EH (cell line): ENCODE measurements at places on chromosomes 3 and 15.

GRCh38 chr15:67917636-67918035, 77.8 kb upstream of the RNU6-1 start:
- no peak for DNase-seq

DNA sequence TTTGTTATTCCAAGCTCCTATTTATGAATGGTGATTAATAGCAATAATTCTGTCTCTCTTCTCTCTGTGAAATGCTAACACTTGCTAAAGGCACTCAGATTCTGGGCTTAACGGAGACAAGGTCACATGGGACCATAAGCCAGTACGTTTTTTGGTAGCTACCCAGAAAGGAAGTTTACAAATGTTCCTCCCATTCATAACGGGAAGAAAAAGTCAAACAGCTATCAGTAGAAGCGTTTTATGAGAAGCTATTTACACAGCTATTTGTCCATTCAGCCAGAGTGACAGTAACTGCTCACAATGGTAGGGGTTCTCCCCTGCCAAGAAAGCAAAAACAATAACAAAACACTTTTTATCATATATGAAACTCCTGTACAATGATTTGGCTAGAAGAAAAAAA, 51.5 kb downstream of the ZMAT3 start:
- DNase-seq: no peak

GRCh38 chr3:179147514-179147872, 664 bp upstream of the PIK3CA start:
- no peak for DNase-seq

DNA sequence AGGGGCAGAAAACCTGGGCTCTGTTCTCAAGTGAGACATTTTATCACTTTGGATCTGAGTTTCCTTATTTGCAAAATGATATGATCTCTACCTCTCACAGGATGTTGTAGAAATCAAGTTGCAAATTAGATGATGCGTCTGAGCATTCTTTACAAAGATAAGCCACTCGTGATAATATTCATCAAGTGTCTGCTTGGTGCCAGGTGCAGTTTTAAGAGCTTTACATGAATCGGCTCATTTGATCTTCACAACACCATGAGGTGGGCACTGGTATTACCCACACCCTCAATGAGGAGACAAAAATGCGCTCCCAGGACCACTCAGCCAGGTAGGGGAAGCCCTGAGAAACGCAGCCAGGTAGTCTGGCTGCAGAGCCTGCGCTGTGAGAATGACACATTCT, 59.1 kb upstream of the CA12 start:
- no peak for DNase-seq

DNA sequence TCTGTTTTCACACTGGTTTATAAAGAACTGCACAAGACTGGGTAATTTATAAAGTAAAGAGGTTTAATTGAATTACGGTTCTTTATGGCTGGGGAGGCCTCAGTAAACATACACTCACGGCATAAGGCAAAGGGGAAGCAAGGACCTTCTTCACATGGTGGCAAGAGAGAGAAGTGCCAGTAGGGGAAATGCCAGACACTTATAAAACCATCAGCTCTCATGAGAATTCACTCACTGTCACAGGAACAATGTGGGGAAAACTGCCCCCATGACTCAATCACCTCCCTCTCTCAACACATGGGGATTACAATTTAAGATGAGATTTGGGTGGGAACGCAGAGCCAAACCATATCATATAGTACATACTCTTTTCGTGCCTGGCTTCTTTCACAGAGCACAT, 42.4 kb downstream of the MAP2K1 start:
- DNase-seq: no peak

DNA sequence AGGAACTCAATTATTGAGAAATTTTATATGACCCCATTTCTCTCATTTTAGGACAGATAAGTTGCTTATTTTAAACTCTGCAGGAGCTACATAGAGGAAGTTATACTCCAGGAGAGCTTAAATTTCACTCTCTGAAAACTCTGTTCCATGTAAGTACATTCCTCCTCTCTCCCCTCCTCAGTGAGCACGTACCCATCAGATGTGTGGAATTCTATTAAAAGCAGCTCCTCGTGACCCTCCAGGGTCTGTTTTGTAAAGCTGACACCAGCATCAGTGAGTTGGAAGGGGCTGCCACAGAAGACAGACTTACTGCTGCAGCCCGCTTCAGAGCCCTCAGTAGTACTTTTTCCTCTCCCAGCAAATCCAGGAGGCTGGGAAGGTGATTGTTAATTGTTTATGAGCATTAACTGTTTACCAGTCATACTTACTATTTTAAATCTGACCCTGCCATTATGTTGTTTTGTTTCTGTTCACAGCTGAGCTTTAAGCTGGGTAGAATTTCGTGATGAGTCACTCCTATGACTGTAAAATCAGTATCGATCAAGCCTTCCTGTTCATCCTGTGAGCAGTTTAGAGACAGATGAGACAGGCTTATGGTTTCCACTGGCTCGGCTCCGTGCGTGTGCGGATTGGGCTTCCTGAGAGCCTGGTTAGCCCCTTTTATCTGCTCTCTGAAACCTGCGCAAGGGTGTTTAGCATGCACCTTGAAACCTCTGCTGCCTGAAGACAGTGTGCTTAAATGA, 20.4 kb downstream of the IGF1R start:
- DNase-seq: peak; percentile 64

DNA sequence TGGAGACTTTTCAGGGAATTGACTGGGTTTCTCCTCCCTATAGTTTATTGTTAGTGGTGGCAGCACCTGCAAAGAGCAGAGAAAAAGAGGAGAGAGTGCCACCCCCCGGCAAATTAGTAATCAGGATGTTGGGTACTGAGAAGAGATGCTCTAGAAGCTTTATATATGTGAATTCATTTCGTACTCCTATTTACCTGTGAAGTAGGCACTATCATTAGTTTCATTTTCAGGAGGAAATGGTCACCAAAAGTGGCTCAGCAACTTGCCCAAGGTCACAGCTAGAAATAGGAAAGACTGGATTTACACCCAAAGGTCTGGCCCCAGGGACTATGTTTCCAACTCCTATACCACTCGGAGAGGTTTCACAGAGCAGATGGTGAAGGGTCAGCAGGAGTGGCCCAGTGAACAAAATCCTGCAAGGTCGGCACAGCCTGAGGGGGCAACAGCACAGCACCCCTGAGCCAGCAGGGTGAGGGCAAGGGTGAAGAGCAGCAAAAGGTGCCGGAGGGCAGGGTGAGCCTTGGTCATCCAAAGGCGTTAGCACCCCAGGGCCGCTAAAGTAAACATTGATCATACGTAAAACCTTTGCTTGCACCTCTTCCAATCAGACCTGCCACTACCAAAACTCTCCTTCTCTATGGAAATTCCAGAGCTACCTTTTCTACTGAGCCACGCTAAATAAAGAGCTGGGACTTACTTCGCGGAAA, 23.6 kb downstream of the VGLL4 start:
- DNase-seq: no peak

DNA sequence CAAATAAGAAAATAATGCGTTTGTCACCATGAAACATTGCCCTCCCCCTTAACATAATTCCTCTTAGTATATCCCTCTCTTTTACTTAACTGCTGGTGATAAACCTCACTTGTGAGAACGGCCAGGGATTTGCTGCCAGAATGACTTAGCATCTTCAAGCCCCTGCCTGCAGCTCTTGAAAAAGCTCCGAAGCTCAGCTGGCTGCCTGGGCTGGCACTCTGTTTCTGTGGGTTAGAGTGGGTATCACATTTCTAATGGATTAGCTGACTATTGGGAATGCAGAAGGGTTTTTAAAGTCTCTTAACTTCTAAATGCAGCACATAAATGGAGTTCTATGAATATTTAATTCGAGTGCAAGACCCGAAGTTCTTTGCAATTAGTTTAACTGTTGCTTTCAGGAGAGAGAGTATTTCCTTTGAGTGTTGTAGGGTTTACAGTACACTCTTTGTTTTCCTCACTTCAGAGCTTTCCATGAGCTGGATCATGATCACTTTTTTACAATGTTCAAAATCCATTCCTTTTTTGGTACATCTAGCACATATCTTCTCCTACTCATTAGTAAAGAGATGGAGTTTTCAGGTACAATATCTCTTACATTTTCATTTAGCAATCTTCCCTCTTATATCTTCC, 124.7 kb upstream of the RBMS3 start:
- DNase-seq: no peak

- no peak for DNase-seq
These were observed 466.1 kb upstream of the ATP11B start for GRCh38 chr3:182327196-182327681.

GRCh38 chr3:121483290-121483689, 62.5 kb downstream of the POLQ start:
- peak; percentile 73 for DNase-seq

- no peak for DNase-seq
These were observed 13.5 kb downstream of the IQGAP1 start for GRCh38 chr15:90401495-90401894.

- no peak for DNase-seq
These were observed 277 bp downstream of the SIAH2 start for GRCh38 chr3:150762662-150763121.

- peak; percentile 73 for DNase-seq
These were observed 9.3 kb downstream of the RFTN1 start for GRCh38 chr3:16504242-16504641.

DNA sequence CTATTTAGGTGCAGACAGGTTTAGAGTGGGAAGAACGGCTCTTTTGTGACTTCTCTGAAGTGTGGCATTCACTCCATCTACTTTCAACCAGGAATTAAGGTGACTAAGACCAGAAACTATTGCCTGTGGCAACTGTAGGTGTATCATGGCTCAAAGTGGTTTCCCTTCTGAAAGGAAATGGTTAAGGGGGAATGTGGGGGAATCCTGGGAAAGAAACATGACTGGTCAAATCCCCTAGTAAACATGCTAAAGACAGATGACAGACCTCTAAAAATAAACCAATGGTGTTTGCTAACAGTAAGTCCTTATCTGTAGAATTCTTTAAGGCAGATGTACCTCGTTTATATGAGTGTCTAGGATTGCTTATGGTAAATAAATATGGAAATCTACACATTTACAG, 56.9 kb downstream of the MEGF11 start:
- no peak for DNase-seq

DNA sequence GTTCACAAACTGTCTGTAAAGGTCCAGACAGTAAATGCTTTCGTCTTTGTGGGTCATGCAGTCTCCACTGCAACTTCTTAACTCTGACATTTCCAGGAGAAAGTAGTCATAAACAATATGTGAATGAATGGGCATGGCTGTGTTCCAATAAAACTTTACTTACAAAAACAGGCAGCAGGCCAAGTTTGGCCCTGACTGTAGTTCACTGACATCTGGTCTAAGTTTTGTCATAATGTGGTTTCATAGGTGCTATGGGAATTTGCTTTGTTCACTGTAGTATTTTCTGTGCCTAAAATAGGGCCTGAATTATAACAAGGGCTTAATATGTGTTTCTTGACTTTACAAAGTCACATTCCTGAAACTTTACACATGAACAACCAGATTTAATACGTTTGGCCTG, 186.0 kb upstream of the KBTBD8 start:
- peak; percentile 14 for DNase-seq

GRCh38 chr15:71278989-71279756, 163.9 kb downstream of the THSD4 start:
- peak; percentile 93 for DNase-seq

DNA sequence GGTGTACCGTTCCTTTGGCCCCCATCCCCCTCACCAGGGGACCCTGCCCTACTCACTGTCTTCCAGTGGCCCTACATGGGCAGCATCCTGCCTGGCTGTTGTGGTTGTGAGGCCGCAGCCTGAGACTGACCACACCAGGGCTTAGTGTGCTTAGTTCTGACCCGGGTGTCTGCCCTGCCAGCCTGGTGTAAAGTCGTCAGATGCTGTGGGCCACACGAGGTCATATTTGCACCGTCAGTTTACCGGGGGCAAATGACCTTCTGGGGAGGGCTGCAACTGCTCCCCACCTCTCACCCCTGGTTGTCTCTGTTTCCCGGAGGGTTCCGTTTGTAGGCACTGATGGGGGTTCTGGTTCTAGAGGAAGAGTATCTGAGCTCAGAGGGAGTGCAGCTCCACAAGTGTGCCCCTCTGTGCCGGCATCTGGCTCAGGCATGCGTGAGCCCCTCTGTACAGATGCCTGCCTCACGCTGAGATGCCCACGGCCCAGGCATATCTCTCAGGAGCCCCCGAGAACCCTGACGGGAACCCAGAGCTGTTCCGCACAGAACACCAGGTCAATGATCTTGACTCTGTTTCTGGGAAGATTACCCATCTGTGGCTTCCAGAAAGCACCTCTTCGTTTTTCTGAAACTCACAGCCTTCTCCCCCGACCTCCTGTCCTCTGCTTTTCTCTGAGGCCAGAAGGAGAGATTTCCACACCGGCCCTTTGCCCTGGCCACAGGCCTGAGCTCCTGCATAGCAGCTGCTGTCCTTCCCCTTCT, 19.2 kb downstream of the KLF13 start:
- DNase-seq: no peak

- DNase-seq: no peak
These were observed 225.2 kb upstream of the TPRG1 start for GRCh38 chr3:188946351-188947240.

DNA sequence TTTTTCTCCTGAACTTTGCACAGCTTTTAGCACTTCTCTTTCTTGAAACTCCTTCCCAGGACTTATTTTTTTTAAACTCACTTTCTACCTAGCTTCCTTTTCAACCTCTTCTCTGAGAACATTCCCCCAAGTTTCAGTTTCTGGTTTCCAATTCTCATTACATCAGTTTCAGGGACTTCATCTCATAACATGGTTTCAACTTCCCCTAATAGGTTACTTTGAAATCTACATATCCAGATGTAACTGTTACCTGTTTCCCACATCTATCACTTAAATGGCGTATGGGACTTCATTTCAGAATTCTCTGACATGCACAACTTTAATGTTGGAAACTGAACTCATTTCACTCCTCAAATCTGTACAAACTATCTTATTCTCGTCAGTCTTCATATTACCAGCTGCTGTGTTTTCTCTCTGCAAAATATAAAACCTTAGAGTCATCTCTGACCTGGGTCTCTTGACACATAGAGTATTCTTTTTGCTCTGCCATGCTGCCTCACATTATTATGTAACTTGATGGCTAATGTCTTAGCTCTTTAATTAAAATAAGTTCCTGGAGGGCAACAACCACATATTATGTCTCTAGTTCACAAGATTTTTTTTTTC, 58.4 kb downstream of the NME9 start:
- DNase-seq: no peak

GRCh38 chr3:159773706-159774105, 214.9 kb upstream of the IL12A start:
- DNase-seq: no peak

DNA sequence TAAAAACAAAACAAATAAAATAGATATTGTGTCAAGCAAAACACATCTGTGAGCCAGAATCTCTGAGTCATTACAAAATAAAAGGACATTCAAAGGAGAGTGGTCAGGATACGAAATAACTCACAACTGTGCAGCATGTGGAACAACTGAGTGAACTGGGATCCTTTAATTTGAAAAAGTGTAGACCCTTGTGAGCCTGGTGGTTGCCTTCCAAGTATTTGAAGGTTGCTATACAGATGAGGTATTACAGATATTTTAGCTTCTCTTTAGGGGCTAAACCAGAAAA, 26.7 kb downstream of the KCNMB2 start:
- peak; percentile 2 for DNase-seq

DNA sequence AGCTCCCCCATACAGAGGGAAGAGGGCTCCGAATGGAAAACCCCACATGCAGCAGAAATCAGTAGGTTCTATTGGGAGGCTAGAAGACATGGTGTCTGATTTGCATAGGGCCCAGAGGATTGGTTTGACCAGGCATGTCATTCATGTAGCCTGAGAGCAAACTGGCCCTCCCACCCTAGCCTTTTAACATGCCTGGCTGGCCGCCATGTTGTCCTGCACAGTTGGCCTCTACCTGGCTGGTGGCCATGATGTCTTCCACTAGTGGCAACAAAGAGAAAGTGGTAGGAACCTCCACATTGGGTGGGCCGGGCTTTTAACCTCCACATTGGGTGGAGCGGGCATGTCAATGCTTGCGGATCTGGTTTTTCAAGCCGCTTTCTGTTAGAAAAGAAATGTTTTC, 312.1 kb downstream of the TAFA4 start:
- no peak for DNase-seq
